ENCODE measurements at places on chromosomes 2 and 18. TPM values are rescaled to one million over a fixed set of nuclear protein-coding genes. Genes with fewer than 3 reads are reported as not detected.

Gene RTP5
- not detected for polyA plus RNA-seq

Gene VWA3B
- polyA plus RNA-seq = 0.25 TPM

Gene POTEJ
- 0.08 TPM for polyA plus RNA-seq

GRCh38 chr2:236164201-236164924 lies 3.8 kb downstream of the GBX2 start:
- no peak for DNase-seq

DNA sequence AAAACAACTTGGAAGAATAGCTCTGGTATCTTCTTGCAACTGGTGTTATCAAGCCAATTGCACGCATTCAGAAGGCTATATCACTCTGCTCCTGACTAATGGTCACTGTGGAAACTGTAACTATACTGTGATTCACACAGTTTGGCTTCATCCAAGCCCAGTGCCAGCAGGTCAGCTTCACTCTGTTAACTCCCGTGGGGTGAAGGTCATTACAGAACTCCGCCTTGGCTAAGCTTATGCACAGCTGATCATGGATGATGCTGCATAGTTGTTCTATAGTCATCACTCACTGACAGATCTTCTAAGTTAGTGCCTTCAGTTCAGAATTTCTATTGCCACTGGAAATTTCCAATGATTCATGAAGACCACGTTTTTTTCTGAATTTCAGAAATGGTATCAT lies 497.2 kb upstream of the NETO1 start:
- DNase-seq = no peak

GRCh38 chr2:214203744-214204289 lies 207.0 kb upstream of the VWC2L start:
- DNase-seq = no peak
